Daoy (cell line): ENCODE measurements at places on chromosomes 1 and 21. TPM values are rescaled to one million over a fixed set of nuclear protein-coding genes. Genes with fewer than 3 reads are reported as not detected.

- no peak for DNase-seq
These were observed 2.7 kb downstream of the RPRD2 start for GRCh38 chr1:150366416-150367296.

DNA sequence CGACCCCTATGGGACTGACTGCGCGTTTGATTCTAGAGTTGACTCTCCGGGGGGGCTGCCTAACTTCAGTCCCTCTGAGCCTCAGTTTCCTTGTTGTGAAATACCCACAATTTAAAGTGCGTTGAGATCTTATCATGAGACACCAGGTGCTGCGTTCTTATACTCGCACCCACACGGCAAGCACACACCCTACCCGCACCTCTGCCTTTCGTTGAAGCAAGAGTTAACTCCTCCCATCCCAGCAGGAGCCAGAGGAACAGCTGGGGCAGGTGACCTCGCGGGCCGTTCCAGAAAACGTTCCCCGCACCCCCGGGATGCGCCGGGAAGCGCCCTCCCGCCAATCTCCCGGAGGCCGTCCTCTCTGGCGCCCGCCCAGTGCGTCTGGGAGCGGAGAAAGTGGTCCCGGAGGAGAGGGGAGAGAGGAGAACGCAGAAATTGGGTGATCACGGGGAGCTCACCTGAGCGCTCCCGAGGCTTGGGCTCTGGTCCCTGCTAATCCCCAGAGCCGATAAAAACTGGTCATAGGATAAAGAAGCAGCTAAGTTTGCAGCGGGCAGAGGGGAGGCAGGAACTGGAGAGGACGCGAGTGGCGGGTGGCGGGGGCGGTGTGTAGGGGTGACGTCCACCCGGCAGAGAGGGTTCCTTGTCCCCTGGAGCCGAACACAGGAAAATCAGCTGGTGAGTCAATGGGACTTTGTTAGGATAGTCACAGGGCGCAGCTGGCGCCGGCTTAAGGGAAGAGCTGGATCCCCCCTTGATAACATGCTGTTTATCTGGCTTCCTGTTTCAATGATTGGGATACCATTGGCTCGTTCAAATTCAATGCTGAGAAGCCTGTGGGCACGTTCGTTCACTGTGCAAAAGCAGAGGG, 869 bp downstream of the NAV1 start:
- DNase-seq: peak; percentile 91

GRCh38 chr1:244395965-244396364, 55.7 kb downstream of the ADSS2 start:
- no peak for DNase-seq

DNA sequence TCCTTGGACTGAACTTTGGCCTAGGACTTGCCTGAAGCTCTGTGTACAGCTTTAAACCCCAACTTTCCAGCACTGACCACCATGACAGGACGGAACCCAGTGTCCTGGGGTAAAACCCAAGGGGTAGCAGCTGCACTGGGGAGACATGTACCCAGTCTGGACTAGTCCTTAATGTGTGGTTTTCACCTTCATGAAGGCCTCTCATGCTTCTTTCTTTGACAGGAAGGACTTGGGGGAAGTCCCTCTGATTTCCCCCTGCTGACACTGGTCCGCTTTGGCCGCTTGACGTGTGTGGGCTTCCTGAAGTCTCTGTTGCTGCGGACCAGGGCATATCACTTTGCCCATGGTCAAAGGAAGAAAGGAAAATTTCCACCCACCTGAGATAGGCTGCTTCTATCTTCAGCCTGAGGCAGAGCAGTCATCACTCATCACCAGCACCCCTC, 66.3 kb upstream of the PRDX6 start:
- DNase-seq: no peak

DNA sequence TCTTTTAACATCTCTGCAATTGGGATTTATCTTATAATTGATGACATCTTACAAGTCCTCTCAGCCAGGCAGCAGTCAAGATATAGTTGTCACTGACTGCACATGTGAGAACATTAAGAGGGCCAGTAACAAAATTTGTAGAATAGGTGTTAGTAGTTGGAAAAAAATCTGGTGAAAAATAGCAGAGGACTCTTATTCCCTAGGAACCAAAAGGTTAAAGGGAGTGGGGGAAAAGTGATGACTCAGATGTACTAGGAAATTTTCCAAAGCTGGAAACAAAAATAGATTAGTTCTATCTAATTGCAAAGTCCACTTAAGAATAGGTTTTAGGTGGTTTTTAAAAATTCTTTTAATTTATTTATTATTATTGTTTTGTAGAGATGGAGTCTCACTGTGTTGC, 3.6 kb downstream of the NUP210L start:
- no peak for DNase-seq

GRCh38 chr1:171802207-171802606, 20.7 kb downstream of the METTL13 start:
- DNase-seq: no peak

The PLEKHN1 gene
- total RNA-seq: 0.11 and 3.8 TPM in 2 replicates

The HSD3B1 gene
- not detected in 2 replicates for total RNA-seq

The TMEM240 gene
- total RNA-seq: 0.11 TPM in 1 of 2 replicates, not detected in the other
